Testis (tissue), 5 donors: ENCODE measurements at places on chromosomes 12 and 14. TPM values are rescaled to one million over a fixed set of nuclear protein-coding genes. Genes with fewer than 3 reads are reported as not detected.

- no peak overlapping the region for H3K4me3 ChIP-seq
- no peak overlapping the region for H3K27ac ChIP-seq
- DNase-seq = peak; percentile 66
- H3K36me3 ChIP-seq = no peaks in the 10 kb centered on the region
- H3K4me1 ChIP-seq = no peaks in the 10 kb centered on the region
These were observed 21.9 kb upstream of the SLC15A5 start for GRCh38 chr12:16299403-16299802.

DNA sequence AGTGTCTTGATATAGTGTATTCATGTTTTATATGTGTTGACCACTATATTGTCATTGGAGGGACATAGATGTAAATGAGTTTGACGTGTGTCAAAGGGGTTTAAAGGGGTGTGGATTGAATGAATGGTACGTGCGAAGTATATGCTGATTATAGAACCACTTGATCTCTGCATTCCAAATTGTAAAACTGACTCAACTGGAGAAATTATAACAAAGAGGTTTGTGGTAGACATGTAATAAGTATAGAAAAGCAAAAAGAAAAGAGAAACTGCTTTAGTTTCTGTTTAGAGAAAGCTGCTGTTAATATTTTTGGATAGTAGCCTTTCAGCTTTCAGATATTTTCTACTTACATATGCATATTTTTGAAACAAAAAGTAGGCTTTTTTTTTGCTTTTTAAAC lies 8.9 kb upstream of the MYRFL start:
- H3K36me3 ChIP-seq = no peaks in the 10 kb centered on the region
- DNase-seq = no peak
- no peaks in the 10 kb centered on the region for H3K27me3 ChIP-seq
- H3K4me1 ChIP-seq = no peaks in the 10 kb centered on the region
- H3K27ac ChIP-seq = no peak overlapping the region

DNA sequence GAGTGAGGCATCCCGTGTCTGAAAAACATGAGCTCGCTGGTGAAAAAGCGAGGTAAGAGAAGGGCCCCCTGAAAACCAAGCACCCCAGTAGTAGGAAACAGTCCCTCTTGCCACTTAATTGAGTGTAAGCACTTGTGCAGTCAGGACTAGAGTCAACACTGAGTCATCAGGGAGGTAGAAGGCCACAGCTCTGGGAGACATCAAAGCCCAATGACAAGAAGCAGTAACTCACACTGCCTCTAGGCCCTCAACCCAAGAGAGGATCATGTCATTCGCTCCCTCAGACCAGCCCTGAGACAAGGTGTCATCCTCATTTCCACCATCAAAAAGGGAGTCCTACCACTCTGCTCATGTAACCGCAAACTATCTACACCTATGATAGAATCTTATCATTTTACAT lies 17.8 kb downstream of the POMT2 start:
- no peak overlapping the region for H3K4me3 ChIP-seq
- H3K27me3 ChIP-seq = no peaks in the 10 kb centered on the region
- no peak overlapping the region for H3K27ac ChIP-seq
- peaks cover 35% of the 10 kb centered on the region for H3K4me1 ChIP-seq

TGM1 gene
- 10.5 TPM for total RNA-seq

SERPINA1 gene
- 1.0 TPM for total RNA-seq

DNA sequence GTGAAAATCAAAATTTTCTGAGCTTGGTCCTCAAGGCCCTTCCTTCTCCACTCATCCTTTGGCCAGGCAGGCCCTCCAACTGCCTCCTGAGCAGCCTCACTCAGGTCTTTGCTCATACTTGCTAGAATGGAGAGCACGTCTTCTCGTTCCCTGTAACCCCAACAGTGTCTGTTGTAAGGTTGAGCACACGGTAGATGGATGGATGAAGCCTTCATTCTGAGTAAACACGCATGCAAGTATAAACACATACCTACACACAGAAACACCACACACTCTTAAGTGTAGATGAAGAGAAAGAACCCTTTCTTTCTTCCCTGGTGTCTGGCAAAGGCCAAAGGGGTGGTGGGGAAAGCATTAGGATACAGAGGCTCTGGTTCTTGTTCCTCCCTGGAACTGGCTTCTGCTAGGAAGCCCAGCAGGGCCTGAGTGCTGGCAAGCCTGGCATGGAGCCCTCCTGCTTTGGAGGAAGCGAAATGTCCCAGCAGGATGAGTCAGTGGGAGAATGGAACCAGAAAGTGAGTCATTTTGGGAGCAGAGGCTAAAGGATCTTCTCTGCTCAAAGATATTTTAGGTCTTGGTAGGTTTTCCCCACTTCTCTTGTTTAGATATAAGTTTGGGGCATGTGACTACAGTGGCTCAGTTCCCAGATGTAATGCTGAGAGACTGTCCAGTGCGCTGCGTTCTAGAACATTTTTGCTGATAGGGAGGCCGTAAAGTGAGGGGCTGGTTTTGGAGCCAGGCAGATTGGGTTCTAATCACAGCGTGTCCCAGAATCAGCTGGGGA lies 127.4 kb downstream of the CACNA1C start:
- H3K4me3 ChIP-seq = no peak overlapping the region
- H3K27ac ChIP-seq = peak overlapping the region; percentile 48
- no peaks in the 10 kb centered on the region for H3K36me3 ChIP-seq
